NCI-H82 (cell line): ENCODE measurements at places on chromosomes 7 and 10.

DNA sequence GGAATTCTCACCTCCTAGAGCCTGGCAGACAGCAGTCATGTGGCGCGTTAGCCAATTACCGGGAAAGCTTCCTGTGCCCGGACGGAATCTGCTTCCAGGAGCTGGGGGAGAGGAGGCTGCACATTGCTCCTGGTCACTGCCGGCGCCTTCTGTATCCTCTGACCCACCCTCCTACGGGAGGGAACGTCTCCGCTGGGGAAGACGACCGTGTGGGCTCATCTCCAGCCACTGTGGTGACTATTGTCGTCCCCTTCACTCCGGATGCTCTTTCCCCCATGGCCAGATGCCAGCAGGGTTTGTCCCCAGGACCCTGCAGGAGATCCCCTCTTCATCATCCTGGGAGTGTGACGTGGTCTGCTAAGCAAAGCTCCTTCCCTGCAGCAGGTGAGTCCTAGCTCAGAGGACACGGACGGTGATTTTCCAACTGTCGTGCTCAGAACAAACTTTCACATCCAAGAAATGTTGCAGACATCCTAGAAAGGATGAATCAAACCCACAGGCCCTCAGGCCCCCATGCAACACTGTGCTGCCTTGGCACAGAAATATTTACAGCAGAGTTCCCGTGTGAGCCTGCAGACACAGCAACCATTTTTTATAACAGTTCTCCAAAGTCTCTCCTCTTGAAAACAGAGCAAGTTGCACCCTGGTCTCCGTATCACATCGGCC, 29.6 kb upstream of the FAM20C start:
- DNase-seq: peak; percentile 40

- peak; percentile 18 for DNase-seq
Measured at GRCh38 chr7:142954680-142955268, 7.4 kb downstream of the KEL start.

GRCh38 chr7:66143876-66144332, 29.3 kb downstream of the CRCP start:
- DNase-seq: no peak

GRCh38 chr10:89236226-89236797, 15.3 kb downstream of the LIPA start:
- DNase-seq: no peak
